SK-N-MC (cell line): ENCODE measurements at places on chromosomes 3 and 15.

GRCh38 chr15:77464129-77464865, 43.6 kb downstream of the HMG20A start:
- no peak for DNase-seq

DNA sequence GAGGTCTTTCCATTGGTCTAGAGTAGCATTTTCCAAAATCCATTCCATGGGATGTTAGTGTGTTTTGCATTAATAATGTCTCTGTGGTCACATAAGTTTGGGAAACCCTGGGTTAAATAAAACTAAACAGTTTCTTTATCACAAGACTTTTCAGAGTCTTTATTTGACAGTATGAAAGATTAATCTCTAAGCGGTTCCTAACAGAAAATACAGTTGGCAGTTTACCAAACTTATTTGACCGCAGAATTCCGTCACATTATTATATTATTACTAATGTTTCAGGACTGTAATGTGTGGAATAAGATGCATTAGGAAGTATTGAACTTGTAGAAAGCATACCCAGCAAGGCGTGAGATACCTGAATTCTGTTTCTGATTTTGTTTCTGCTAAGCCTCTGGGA, 71.5 kb upstream of the ADAMTSL3 start:
- DNase-seq, result no peak

DNA sequence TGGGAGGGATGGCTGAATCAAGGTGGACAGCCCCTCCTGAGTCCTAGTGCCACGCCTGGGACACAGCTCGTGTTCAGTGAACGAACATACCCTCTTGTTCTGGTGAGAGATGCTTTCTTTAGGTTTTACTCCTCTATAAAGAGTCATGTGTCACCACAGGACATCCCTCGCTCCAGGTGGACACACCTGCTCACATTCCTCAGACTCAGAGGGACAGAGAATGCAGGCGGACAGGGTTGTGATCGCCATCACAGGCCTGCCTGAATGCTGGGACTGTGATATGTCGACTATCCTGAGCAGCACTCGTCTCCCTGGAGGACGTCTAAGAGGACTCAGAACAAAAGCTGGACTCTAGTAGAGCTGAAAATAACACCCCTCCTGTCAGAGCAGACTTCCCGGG, 96.4 kb upstream of the SNRPA1 start:
- DNase-seq, result no peak

DNA sequence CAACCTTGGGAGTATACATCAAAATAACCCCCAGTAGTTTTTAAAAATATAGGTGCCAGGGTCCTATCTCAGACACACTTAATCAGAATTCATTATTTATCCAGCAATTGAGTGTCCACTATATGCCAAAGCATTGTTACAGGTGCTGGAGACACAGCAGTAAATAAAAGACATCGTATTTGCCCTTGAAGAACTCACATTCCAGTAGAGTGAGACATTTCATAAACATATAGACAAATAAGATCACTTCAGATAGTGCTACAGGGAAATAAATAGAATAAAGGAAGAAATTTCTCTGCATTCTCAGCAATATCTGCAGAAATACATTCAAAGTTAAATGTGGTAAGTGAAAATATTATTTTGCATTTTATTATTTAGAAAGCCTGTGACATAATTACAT, 34.1 kb upstream of the ANKRD28 start:
- DNase-seq, result no peak

DNA sequence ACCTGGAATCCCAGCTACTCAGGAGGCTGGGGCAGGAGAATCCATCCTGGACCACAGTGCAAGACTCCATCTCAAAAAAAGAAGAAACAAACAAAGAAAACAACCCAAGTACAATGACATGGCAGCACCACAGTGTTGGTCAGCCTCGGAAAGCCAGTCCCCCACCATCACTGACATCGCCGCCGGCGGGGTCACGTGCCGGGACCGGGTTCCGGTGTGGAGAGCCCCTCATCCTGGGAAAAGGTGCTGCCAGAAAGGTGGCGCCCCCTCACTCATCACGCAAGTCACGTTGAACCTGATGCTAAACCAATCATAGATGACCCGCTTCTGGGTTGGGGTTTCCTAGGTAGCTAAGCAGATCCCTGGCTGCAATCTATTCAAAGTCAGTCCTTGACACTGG, 17.8 kb downstream of the QRICH1 start:
- DNase-seq, result no peak

DNA sequence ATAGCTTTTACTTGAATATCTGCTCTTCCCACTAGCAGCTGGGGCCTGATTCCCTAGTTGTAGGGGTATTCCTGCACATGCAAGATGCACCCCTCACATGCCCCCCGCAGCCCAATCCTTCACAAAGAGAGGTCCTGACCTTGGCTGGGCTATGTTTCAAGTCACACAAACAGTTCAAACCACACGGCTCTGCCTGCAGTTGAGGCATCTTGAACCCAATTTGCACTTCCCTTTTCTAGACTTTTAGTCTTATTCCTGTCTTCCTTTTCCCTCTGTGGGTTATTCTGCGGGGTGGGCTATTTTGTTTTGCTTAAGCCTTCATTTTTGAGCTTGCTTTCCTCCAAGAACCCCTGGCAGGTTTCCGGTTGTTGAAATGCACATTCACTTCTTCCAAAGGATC, 13.3 kb upstream of the CCR1 start:
- no peak for DNase-seq

DNA sequence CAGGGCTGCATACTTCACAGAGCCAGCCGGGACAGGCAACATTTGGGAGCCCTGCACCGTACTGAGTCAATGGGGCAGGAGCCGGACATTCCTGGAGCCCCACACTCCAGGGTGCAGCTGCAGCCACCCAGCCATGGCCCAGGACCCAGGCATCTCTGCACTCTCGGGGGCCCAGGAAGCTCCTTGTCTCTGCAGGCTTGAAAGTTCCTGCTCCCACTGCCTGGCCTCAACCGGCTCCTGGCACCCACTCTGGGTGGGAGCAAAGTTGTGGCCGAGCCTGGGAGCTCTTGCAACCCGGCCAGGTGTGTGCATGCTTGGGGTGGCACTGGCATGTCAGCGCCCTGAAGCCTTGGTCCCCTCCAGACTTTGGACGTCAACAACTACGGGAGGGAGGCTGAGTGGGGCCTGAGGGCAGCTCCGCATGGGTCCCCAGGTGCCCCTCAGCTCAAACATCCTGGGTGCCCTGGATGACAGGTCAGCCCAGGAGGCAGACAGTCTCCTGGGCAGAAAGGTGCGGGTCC, 833.5 kb upstream of the CADM2 start:
- DNase-seq, result no peak

- no peak for DNase-seq
Measured at GRCh38 chr3:193782747-193783146, 189.7 kb downstream of the OPA1 start.

- no peak for DNase-seq
Measured at GRCh38 chr3:70973558-70973957, 610.0 kb downstream of the FOXP1 start.

- no peak for DNase-seq
Measured at GRCh38 chr3:67415511-67415910, 238.9 kb downstream of the SUCLG2 start.

- DNase-seq, result no peak
Measured at GRCh38 chr15:29127506-29128430, 141.9 kb downstream of the NSMCE3 start.

- no peak for DNase-seq
Measured at GRCh38 chr3:16319723-16320122, 54.7 kb downstream of the OXNAD1 start.

GRCh38 chr3:2098398-2099027, at the start of gene CNTN4:
Gene CNTN4 (plus strand): TSS chr3:2098866.
- no peak for DNase-seq

DNA sequence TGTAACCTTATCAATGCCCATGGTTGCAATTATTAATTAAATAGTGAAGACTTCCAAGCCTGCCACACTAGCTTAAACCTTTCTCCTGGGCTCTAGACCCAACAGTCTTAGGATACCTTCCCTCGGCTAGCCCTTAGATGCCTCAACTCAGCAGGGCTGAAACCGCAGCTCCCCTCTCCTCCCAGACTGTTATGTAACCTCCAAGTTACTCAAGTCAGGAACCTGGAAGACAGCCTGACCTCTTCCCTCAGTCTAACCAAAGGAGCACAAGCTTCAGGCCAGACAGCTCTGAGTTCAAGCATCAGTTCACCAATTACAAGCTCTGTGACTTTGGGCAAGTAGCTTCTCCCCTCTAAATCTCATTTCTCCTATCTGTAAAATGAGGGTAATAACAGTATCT, 70.5 kb upstream of the HACD2 start:
- no peak for DNase-seq

DNA sequence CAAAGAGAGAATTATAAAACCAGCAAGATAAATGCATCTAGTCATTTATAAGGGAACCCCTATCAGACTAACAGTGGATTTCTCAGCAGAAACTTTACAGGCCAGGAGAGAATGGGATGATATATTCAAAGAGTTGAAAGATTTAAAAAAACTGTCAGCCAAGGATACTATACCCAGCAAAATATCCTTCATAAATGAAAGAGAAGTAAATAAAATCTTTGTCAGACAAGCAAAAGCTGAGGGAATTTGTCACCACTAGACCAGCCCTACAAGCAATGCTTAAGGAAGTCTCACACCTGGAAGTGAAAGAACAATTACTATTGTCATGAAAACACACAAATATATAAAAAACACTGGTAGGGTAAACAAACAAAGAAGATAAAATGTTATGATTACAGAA, 113.4 kb upstream of the FAM3D start:
- no peak for DNase-seq

- no peak for DNase-seq
Measured at GRCh38 chr3:9155028-9155427, 94.4 kb downstream of the SRGAP3 start.
